ENCODE measurements at places on chromosomes 5 and 9.

- H3K4me1 ChIP-seq: peaks cover 13% of the 10 kb centered on the region
- H3K27ac ChIP-seq: no peak overlapping the region
- no peaks in the 10 kb centered on the region for H3K36me3 ChIP-seq
- peaks cover 12% of the 10 kb centered on the region for H3K27me3 ChIP-seq
- no peak for DNase-seq
These were observed 514.7 kb downstream of the MTRR start for GRCh38 chr5:8383616-8384015.

DNA sequence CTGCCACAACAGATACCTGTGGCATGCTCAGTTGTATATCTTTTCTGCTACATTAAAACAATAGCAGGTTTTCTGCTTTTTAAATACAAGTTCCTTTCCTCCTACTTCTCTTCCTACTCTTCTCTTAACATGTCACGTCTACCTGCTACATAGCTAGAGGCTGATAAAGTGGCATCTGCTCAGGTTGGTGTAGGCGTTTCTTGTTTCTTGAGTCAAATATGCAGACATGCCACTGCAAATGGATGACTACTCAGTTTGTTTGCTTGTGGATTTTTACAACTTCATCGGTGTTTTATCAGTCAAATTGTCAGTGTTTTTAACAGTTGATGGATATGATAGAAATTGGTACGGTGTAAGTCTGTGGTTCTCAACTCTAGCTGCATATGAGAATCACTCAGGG lies 525.7 kb downstream of the TLE4 start:
- H3K27ac ChIP-seq: no peak overlapping the region
- H3K4me3 ChIP-seq: no peak overlapping the region
- peaks cover 3% of the 10 kb centered on the region for H3K36me3 ChIP-seq
- peaks cover 3% of the 10 kb centered on the region for H3K27me3 ChIP-seq

DNA sequence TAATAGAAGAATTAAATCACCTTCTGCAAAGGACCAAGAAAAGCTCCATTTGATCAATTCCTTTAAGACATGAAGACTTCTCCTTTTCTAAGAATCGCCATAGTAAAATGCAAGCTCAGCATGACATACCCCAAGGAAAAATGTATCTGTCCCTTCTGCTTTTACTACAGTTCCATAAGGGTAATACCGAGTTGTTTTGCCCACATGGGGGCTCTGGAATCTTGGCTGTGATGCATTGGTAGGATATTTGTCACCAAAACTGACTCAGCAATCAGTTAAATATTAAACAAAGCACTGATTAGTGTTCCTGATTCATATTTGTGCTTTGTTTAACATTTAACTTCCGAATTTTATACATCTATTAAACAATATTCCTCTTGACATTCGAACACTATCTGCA lies 24.3 kb upstream of the KCNIP1 start:
- H3K27ac ChIP-seq: no peak overlapping the region
- peaks cover 19% of the 10 kb centered on the region for H3K4me1 ChIP-seq
- H3K4me3 ChIP-seq: no peak overlapping the region
- H3K36me3 ChIP-seq: no peaks in the 10 kb centered on the region

GRCh38 chr9:93292664-93293328 lies 108.9 kb downstream of the WNK2 start:
- DNase-seq: no peak
- H3K27ac ChIP-seq: no peak overlapping the region
- H3K4me3 ChIP-seq: no peak overlapping the region
- no peaks in the 10 kb centered on the region for H3K36me3 ChIP-seq
- no peaks in the 10 kb centered on the region for H3K27me3 ChIP-seq

- no peaks in the 10 kb centered on the region for H3K4me1 ChIP-seq
- no peaks in the 10 kb centered on the region for H3K27me3 ChIP-seq
- DNase-seq: no peak
- H3K4me3 ChIP-seq: no peak overlapping the region
- no peak overlapping the region for H3K27ac ChIP-seq
These were observed 166.0 kb downstream of the GABRB2 start for GRCh38 chr5:161380486-161380885.

All from type B pancreatic cell (in vitro differentiated cells).